HCT116 (cell line): ENCODE measurements at places on chromosomes 1 and 21. TPM values are rescaled to one million over a fixed set of nuclear protein-coding genes. Genes with fewer than 3 reads are reported as not detected.

FMN2 gene
- total RNA-seq, result not detected

TCHHL1 gene
- not detected for total RNA-seq

LENEP gene
- 0.42 TPM for total RNA-seq

CNKSR1 gene
- 26.6 TPM for total RNA-seq

POU2F1 gene
- 24.5 TPM for total RNA-seq

STUM gene
- not detected for total RNA-seq

CLDN17 gene
- not detected for total RNA-seq

NCMAP gene
- total RNA-seq, result 0.84 TPM

UBXN10 gene
- not detected for total RNA-seq

PADI2 gene
- total RNA-seq, result 2.7 TPM

RPS27 gene
- 1,905 TPM for total RNA-seq

ETNK2 gene
- total RNA-seq, result 16.1 TPM

SLC6A17 gene
- total RNA-seq, result 10.5 TPM

CA14 gene
- 0.39 TPM for total RNA-seq

SPRR2G gene
- total RNA-seq, result not detected

C1orf87 gene
- not detected for total RNA-seq

- H3K4me1 ChIP-seq, result peaks cover 11% of the 10 kb centered on the region
- no peak overlapping the region for H3K27ac ChIP-seq
- H3K4me3 ChIP-seq, result no peak overlapping the region
- H3K27me3 ChIP-seq, result no peaks in the 10 kb centered on the region
Measured at GRCh38 chr1:42439940-42440339, 15.9 kb downstream of the ZMYND12 start.

DNA sequence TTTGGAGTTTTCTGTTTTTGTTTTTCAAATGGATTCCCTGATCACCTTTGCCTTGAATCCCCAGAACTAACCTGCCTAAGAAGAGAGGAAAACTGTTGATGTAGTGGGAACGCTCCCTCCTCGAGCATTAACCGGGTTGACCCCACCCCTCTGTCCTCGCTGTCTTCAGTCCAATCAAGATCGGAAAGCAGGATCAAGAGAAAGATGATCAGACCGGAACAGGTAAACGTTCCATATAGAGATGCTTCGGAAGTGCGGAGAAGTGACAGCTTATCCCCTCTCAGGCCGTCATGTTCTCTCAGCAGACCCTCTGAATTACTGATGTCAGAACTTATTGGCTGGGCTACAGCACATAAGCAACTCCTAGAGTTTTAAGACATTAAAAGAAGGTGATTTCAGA lies 800 bp upstream of the FAM163A start:
- no peaks in the 10 kb centered on the region for H3K4me1 ChIP-seq
- peaks cover under 1% of the 10 kb centered on the region; the same call in 1 of the 2 replicates for H3K27me3 ChIP-seq
- no peak for DNase-seq
- no peak overlapping the region for H3K27ac ChIP-seq
- H3K36me3 ChIP-seq, result no peaks in the 10 kb centered on the region
- no peak overlapping the region for H3K4me3 ChIP-seq

DNA sequence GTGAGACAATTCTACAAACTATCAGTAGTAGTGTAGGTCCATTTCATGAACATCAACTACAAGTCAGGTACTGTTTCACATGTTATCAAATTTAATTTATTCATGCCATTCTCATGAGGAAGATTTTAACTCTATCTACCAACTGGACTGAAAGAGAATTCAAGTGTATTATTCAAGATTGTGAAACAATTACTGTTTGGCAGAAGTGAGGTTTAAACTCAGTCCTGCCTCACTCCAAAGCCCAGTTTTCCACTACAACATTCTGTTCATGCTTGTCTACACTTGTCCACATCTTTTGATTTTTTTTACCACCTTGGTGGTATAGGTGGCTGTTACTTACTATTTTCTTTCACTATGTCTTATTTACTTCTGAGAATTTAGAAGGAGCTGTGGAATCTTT lies 272.9 kb downstream of the TGFB2 start:
- H3K27me3 ChIP-seq, result no peaks in the 10 kb centered on the region
- no peaks in the 10 kb centered on the region for H3K36me3 ChIP-seq
- no peak overlapping the region for H3K4me3 ChIP-seq
- no peaks in the 10 kb centered on the region for H3K4me1 ChIP-seq
- no peak overlapping the region for H3K27ac ChIP-seq

GRCh38 chr1:201647722-201648065 lies 108.8 kb downstream of the NAV1 start:
- H3K36me3 ChIP-seq, result no peaks in the 10 kb centered on the region
- H3K27me3 ChIP-seq, result no peaks in the 10 kb centered on the region
- H3K4me1 ChIP-seq, result peaks cover 14% of the 10 kb centered on the region
- DNase-seq, result no peak

DNA sequence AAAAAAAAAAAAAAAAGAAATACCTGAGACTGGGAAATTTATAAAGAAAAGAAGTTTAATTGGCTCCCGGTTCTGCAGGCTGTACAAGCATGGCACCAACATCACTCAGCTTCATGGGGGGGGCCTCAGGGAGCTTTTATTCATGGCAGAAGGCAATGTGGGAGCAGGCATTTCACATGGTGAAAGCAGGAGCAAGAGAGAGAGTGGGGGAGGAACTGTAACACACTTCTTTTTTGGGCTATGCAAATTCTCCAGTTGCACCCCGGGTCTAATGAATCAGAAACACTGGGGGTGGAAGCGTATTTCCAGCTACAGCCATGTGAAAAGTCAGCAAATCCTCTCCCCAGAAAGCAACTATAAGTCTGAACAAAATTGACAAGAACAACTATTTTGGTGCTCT lies 11.8 kb upstream of the SOD1 start:
- H3K27ac ChIP-seq, result no peak overlapping the region
- H3K36me3 ChIP-seq, result no peaks in the 10 kb centered on the region
- H3K27me3 ChIP-seq, result no peaks in the 10 kb centered on the region
- H3K4me1 ChIP-seq, result no peaks in the 10 kb centered on the region
- no peak for DNase-seq

- H3K4me1 ChIP-seq, result no peaks in the 10 kb centered on the region
- H3K27ac ChIP-seq, result no peak overlapping the region
- DNase-seq, result no peak
Measured at GRCh38 chr1:206066479-206067171, 13.7 kb downstream of the RHEX start.

GRCh38 chr1:150429805-150430204 lies 57.4 kb upstream of the TARS2 start:
- no peak overlapping the region for H3K27ac ChIP-seq
- no peaks in the 10 kb centered on the region for H3K27me3 ChIP-seq
- DNase-seq, result no peak

DNA sequence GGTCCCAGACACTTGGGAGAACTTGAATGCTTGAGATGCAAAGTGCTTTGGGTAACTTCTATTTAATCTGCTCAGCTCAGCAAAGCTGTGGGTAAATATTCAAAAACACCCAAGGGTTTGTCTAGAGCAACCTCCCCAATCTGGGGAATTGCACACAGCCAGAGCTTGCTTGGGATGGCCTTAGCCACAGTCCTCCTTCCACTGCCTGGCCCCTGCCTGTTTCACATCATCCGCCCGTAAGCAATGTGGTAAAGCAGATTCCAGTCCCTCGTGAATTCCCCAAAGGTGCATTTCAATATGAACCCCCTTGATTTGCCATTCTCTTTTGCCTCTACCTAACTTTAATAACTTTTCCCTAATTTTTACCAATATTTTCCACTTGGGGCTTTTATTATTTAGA lies 418.1 kb downstream of the DISC1 start:
- H3K36me3 ChIP-seq, result no peaks in the 10 kb centered on the region
- peaks cover 6% of the 10 kb centered on the region for H3K27me3 ChIP-seq
- no peak overlapping the region for H3K4me3 ChIP-seq
- DNase-seq, result no peak
- no peak overlapping the region for H3K27ac ChIP-seq

- no peak for DNase-seq
- H3K27me3 ChIP-seq, result no peaks in the 10 kb centered on the region; the same call in 1 of the 2 replicates
- H3K36me3 ChIP-seq, result no peaks in the 10 kb centered on the region
- no peak overlapping the region for H3K4me3 ChIP-seq
- H3K4me1 ChIP-seq, result no peaks in the 10 kb centered on the region
- no peak overlapping the region for H3K27ac ChIP-seq
Measured at GRCh38 chr1:237032029-237032428, 10.0 kb upstream of the RYR2 start.

DNA sequence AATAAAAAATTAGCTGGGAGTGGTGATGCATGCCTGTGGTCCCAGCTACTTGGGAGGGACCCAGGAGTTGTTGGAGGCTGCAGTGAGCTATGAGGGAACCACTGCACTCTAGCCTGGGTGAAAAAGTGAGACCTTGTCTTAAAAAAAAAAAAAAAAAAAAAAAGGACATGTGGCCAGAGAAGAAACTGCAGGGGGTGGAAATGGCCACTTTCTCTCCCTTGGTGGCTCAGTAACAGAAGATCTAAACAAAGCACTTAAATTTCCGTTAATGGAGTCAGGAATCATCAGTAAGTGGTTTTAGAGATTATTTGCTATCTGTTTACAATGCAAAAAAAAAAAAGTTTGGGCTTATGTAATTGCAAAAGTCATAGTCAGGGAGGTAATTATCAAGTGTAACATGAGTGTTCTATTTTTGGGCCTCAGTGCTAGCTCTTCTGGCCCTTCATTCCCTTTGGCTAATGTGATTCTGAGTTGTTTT lies 19.3 kb upstream of the OPRD1 start:
- DNase-seq, result no peak
- no peak overlapping the region for H3K4me3 ChIP-seq
- no peaks in the 10 kb centered on the region for H3K27me3 ChIP-seq
- no peak overlapping the region for H3K27ac ChIP-seq

- H3K27me3 ChIP-seq, result no peaks in the 10 kb centered on the region
- no peak overlapping the region for H3K27ac ChIP-seq
- no peak for DNase-seq
- H3K36me3 ChIP-seq, result no peaks in the 10 kb centered on the region
- no peak overlapping the region for H3K4me3 ChIP-seq
- H3K4me1 ChIP-seq, result no peaks in the 10 kb centered on the region
Measured at GRCh38 chr1:73771396-73771795, 426.6 kb downstream of the LRRIQ3 start.

- no peak for DNase-seq
- no peak overlapping the region for H3K4me3 ChIP-seq
- no peaks in the 10 kb centered on the region for H3K36me3 ChIP-seq
- H3K27ac ChIP-seq, result no peak overlapping the region
- no peaks in the 10 kb centered on the region for H3K27me3 ChIP-seq
Measured at GRCh38 chr1:11880181-11880575, 21.4 kb upstream of the NPPB start.

DNA sequence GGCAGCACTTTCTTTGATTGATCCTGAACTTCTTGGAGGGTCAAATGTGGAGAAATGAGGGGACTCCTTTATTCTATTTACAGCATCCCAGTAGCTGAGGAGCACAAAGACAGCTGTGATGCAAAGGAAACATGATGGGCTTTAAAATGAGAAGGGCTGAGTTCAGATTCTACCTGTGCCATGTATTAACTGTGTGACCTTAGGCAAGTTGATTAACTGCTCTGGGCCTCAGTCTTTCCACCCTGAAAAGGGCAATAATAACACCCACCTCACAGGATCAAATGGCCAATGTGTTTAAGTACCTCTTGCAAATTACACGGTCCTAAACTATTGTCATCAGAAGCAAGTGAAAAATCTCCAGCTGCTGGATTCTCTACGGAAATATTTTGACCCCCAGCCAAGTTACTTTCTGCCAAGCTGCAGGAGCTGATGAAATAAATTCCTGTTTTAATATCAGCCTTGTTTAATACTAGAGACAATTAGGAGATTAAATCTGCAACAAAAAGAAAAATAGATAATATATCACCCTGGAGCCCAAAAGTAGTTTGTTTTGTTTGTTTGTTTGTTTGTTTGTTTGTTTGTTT lies 15.7 kb downstream of the TMEM81 start:
- no peak overlapping the region for H3K4me3 ChIP-seq
- no peak for DNase-seq
- H3K4me1 ChIP-seq, result no peaks in the 10 kb centered on the region
- no peaks in the 10 kb centered on the region for H3K36me3 ChIP-seq
- no peaks in the 10 kb centered on the region for H3K27me3 ChIP-seq
- H3K27ac ChIP-seq, result no peak overlapping the region

- H3K4me3 ChIP-seq, result no peak overlapping the region
- H3K27ac ChIP-seq, result no peak overlapping the region
- H3K36me3 ChIP-seq, result no peaks in the 10 kb centered on the region
- no peaks in the 10 kb centered on the region; the same call in 1 of the 2 replicates for H3K4me1 ChIP-seq
Measured at GRCh38 chr1:67908250-67908936, 75.1 kb upstream of the GNG12 start.

- H3K4me3 ChIP-seq, result no peak overlapping the region
- H3K27ac ChIP-seq, result no peak overlapping the region
- peaks cover 4% of the 10 kb centered on the region; the same call in 1 of the 2 replicates for H3K4me1 ChIP-seq
- no peaks in the 10 kb centered on the region for H3K36me3 ChIP-seq
Measured at GRCh38 chr1:55572878-55573734, 357.9 kb upstream of the USP24 start.

GRCh38 chr1:154860156-154860870 lies 9.8 kb downstream of the KCNN3 start:
- no peak overlapping the region for H3K27ac ChIP-seq
- DNase-seq, result no peak
- peaks cover 20% of the 10 kb centered on the region for H3K4me1 ChIP-seq
- no peaks in the 10 kb centered on the region for H3K36me3 ChIP-seq
- no peak overlapping the region for H3K4me3 ChIP-seq
- H3K27me3 ChIP-seq, result no peaks in the 10 kb centered on the region

DNA sequence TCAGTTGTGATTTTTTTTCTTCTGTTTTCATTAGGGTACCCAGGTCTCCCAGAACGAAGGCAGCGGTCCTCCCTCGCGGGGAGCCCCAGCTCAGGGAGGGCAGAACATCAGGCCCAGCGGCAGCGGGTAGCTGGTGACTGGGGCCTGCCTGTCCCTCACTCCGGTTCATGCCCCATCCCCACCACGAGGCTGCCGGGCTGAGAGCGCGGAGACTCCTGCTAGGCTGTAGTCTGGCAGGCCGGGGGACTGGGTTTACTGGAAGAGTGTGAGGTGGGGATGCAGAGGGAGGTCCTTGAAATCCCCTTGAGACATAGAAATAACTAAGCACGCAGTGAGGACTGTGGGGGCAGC lies 10.5 kb downstream of the BRINP2 start:
- peak overlapping the region; percentile 16; the same call in 1 of the 2 replicates for H3K4me3 ChIP-seq
- peaks cover 4% of the 10 kb centered on the region; the same call in 1 of the 2 replicates for H3K4me1 ChIP-seq
- no peak for DNase-seq

DNA sequence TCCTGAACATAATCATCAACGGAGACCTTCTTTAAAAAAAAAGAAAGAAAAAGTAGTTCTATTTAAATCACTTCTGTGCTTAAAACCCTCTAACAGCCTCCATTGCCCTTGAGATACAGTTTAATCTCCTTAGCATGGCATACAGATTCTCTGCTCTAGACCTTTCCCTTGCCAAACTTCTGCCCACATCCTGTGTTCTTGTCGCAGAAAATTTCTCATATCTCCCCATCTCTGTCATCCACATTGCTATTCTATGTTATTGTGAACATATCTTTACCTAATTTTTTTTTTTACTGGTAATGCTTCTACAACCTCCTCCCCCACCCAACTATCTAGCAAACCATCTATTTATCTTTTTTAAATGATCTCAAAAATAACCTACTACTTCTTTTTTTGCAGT lies 135.7 kb upstream of the PROX1 start:
- H3K4me1 ChIP-seq, result no peaks in the 10 kb centered on the region
- DNase-seq, result no peak
